C1 segment of cervical spinal cord (tissue), 14 donors: ENCODE measurements at places on chromosomes 2 and 18.

- no peak for DNase-seq
Measured at GRCh38 chr2:181790716-181791649, 100.5 kb upstream of the ITPRID2 start.

DNA sequence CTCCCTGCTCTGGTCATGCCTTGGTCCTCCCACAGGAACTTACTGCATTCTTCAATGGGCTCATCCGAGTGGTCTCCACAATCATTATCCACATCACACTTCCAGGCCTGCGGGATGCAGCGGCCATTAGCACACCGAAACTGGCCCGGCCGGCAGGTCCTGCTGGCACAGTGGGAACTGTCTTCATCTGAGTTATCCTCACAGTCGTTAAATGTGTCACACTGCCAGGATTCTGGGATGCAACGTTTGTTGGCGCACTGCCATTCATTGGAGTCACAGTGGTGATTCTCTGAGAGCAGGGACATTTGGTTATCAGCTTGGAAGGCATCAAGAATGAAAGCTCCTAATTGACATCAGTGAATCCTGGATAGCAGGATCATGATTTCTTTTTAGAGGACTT, 104.5 kb downstream of the DHRS9 start:
- peak; percentile 10 for DNase-seq

GRCh38 chr18:44508474-44508873, 172.2 kb upstream of the SETBP1 start:
- no peak for DNase-seq

DNA sequence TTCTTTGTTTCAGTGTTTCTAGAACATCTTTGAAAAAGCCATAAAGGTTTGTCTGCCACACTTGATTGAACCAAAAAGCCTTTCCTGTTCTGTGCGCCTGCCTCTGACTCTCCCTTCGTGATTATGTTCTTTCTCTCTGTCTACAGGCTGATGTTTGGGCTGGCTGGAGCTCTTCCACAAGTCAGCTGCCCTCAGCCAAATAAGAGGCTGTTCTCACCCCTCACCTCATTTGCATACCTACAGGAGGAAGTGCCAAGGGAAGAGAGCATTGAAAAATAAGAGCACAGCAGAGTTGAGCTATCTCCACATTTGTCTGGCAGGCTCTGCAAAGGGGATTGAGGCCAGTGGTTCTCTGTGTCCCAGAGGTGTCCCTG, 15.8 kb downstream of the INPP5D start:
- DNase-seq: no peak

- DNase-seq: no peak
Measured at GRCh38 chr2:59149271-59149670, 908.1 kb upstream of the FANCL start.

DNA sequence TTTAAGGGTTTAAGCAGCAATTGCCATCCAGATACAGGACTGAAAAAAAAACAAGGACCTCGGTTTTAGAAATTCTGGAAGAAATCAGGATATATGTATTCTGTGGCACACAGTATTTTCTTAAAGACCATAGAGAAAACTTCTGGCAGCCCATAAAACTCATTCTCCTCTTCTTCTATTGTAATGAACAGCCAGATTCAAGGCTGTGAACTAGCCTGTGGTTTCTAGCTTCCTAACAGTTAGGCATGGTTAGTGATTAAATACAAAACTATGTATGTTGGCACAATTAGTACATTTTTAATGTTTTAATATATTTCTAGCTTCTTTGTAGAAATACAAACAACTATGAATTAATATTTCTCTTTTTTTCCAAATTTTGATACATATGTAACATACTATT, 555.7 kb downstream of the DSC3 start:
- no peak for DNase-seq

- DNase-seq: no peak
Measured at GRCh38 chr2:226339616-226340015, 460.0 kb downstream of the IRS1 start.

DNA sequence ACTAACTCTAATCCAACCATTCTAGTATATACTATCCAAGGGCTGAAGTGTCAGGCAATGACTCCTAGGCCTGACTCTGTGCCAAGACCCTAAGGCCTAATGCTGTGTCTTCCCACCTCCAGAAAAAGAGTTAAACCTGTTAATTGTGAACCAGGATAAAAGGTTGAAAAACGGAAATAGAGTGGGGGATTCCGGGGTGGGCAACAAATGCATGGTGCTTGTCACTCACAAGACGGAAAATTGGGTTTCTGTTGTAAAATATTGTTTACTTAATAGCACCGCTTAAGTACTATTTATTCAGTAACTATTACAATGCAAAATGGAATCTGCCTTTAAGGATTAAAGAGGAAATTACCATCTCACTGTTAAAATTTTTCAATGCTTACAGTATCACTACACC, 3.2 kb downstream of the STK17B start:
- DNase-seq: no peak

- DNase-seq: no peak
Measured at GRCh38 chr18:11859903-11860407, 8.7 kb downstream of the CHMP1B start.

GRCh38 chr2:10225291-10226037, 77.2 kb upstream of the HPCAL1 start:
- DNase-seq: no peak

GRCh38 chr2:9617749-9618148, 13.0 kb downstream of the YWHAQ start:
- no peak for DNase-seq

DNA sequence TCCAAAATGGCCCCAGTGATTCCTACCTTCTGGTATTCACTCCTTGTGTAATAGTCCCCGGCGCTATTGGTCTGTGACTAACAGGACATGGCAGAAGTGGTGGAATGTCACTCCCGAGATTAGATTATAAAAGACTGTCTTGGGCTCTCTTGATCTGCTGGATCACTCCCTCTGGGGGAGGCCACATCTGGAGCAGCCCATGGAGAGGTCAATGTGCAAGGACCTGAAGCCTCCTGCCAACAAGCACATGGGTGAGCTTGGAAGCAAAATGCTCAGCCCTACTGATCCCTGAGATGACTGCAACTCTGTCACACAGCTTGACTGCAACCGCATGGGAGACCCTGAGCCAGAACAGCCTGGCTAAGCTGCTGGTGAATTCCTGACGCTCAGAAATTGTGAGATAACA, 94.3 kb upstream of the GLI2 start:
- no peak for DNase-seq

DNA sequence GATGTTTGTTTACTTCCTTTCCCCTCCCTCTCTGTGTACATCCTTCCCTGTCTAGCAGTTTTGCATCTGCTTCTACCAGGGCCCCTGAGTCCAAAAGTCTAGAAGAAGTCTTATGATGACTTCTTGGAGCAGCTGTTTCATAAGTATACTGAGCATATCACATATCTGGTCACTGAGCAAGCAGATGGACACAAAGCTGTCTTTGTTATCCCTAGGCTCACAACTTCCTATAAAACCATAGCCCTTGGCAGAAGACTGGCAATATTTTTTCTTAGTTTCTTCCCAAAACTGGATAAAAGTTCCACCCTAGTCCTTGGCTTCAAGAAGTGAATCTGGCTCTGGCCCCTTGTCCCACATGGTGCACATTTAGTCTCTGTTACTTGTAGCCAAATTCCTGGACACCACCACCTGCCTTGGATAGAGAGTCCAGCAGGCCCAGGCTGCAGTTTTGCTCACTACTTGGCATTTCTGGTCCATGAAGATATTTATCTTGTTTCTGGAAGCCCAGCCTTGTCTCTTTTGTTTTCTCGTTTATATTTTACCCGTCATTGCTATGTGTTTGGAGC, 22.5 kb downstream of the THOC1 start:
- no peak for DNase-seq

DNA sequence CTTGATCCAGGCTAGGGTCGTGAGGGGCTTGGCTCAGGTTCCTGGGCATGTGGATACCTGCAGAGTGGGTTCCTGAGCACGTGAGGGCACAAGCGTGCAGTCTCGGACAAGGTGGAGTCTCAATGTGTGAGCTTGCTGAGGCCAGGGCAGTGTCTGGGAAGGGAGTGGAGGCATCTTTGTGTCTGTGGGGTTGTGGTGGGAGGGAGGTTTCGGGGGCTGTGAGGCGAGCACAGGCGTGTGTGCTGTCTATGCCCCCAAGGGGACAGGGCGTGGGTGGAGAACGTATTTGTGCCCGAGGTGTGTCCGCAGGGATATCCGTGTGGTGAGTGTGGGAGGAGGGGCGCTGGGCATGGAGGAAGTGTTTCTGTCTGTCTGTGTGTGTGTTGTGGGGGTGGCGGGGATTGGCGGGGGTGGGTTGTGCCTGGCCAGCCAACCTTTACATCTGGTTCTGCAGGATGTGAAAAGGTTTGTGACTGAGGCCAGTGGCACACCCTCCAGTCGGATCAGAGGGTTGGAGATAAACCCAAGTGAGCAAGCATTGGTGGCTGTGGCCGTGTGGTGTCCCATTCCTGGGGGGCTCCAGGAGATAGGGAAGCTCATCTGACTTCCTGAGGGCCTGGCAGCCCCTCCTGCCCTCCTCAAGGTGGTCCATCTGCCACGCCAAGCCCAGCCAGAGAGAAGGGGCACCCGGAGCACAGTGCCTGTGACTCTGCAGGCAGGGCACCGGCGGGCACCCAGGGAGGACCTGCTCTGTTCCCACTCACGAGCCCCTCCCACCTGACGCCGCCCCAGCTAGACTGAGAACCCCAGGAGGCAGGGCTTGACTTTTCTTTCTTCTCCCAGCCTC, 57.1 kb downstream of the ZFP36L2 start:
- no peak for DNase-seq

DNA sequence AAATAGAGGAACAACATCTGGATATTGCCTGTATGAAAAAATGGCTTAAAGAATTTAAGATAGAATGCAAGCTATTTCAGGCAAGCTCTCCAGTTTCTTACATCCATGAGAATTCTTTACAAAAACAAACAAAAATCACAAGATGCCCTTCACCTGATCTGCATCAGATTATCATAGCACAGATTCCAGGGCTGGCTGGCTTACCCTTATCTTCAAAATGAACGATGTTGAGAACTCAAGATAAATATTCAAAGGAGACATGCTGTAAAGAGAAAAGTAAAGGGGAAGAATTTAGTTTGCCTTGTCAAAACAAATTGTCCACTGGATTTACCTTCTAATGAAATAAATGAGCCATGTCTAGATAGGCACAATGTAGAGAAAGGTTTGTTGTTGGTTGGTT, 18.7 kb upstream of the SLC40A1 start:
- DNase-seq: no peak

GRCh38 chr2:239021224-239021623, 173.3 kb downstream of the TWIST2 start:
- DNase-seq: no peak

- no peak for DNase-seq
Measured at GRCh38 chr2:224837066-224837465, 120.9 kb upstream of the CCDC195 start.

GRCh38 chr2:17242813-17243485, 275.3 kb downstream of the RAD51AP2 start:
- no peak for DNase-seq

DNA sequence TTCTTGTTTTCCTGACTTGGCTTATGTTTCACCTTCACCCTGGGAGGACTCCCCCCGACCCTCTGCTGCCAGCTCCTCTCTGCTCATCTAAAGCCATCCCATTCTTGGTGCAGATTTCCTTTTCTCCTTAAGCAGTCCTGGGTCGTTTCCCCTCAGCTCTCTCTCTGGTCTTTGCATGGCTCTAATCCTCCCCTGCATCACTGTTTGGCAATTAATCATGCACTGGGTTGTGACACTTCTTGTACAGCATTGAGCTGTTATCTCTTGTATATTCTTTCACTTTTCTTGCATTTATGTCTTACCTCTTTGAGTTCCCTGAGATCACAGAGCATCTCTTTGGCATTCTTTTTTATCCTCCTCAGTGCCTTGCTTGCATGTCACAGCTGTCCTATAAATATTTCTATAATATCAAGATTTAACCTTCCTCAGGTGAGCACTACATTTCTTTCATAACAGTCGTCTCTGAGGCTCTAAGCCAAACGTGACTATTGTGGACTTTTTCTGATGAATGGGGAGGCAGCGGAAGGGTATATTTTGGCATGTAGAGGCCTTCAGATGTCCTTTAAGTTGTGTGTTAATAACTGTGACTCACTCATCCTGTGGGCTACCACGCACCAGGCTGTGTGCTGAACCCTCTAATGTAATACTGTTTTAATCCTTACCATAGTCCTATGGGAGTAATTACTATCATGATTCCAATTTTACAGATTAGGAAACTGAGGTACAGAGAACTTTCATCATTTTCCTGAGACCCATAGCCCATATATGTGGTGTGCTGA, 507.5 kb downstream of the SLC4A3 start:
- no peak for DNase-seq

GRCh38 chr2:108586631-108587030, 52.4 kb downstream of the LIMS1 start:
- DNase-seq: no peak

DNA sequence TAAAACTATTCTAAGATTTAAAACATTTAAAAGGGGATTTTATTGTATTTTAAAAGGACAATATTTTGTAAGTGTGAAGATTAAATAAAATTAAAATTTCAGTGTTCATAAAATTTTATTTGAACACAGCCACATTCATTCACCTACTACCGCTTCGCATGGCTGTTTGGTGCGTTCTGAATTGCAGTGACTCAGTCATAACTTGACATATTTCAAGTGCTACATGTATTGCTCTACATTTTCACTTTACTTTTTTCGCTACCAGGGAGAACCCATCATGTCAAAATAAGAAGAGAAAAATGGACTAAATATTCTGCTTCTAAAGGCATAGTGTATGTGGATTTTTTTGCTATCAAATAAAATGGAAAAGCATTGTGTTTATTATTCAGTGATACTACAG, 8.7 kb downstream of the PTH2R start:
- no peak for DNase-seq

- DNase-seq: peak; percentile 28
Measured at GRCh38 chr2:61471905-61472805, 1.3 kb upstream of the USP34 start.

DNA sequence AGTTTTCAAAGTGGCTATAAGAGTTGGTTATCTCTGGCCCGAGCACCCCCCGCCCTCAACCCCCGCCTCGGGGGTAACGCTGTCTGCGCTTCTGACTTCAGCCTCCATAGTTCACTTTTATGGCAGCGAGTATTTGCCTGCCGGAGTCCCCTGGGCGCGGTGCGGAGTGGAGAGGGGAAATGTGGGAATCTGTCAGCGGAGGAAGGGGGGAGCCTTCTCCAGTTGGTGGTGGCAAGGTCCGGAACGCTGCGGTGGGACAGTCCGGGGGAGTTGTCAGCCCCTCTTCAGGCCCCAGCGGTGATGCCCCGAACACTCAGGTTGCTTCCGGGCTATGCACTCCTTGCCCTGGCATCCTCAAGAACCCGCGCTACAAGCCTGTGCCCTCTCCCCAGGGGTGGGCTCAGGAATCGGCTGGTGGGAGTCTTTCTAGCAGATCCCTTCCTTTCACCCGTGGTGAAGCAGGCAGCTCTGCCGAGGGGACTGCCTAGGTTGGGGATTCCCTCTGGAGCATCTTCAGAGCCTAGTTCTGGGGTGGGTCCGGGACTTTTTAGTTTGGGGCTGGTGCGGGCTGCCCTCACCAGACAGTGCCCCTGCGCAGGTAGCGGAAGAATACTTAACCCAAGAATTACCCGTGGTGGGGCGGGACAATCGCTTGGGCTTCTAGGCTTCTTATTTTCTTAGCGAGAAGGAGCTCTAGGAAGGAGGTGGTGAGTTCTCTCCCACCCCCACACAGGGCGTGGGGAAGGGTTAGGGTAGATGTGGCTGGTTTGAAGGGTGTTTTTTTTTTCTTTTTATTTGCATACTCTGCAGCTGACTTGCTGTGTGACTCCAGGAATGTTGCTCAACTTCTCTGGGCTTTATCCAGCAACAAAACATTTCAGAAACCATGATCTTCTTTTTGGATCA, 1.6 kb downstream of the ATOH8 start:
- no peak for DNase-seq

GRCh38 chr2:123693836-123694235, 331.3 kb upstream of the CNTNAP5 start:
- DNase-seq: no peak

GRCh38 chr2:202278036-202278760, 12.6 kb downstream of the NOP58 start:
- no peak for DNase-seq
